ENCODE measurements at places on chromosomes 5 and 9.

DNA sequence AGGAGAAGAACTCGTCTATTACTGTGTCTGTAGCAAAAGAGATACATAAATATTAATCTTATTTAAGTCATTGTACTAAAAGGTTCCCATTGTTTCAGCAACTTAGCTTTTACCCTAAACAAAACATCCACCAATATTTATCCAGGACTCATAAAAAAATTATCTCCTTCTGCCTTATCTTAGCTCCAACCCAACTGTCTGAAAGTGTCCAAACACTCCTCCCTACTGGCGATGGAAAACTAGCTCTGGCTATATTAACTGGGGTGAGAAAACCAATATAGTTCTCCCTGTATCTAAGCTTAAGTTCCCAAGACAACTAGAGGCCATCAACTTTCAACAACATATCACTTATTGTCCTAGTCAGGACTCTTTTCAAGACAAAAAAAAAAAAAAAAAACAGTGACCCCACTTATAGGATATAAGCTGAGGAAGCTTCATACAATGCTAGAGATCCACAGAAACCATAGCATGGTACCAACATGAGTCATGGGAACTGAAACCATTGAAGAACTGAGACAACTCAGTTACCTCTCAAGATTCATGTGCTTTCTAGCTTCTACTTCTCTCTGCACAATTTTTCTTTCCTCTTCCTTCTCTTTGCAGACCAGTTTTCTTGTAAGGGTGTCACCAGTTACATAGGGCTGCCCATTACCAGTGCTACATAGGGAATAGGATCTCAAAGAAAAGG is 150.7 kb upstream of the RASA1 start:
- DNase-seq, result no peak

GRCh38 chr9:19113964-19114679 is 11.4 kb upstream of the HAUS6 start:
- DNase-seq, result no peak

DNA sequence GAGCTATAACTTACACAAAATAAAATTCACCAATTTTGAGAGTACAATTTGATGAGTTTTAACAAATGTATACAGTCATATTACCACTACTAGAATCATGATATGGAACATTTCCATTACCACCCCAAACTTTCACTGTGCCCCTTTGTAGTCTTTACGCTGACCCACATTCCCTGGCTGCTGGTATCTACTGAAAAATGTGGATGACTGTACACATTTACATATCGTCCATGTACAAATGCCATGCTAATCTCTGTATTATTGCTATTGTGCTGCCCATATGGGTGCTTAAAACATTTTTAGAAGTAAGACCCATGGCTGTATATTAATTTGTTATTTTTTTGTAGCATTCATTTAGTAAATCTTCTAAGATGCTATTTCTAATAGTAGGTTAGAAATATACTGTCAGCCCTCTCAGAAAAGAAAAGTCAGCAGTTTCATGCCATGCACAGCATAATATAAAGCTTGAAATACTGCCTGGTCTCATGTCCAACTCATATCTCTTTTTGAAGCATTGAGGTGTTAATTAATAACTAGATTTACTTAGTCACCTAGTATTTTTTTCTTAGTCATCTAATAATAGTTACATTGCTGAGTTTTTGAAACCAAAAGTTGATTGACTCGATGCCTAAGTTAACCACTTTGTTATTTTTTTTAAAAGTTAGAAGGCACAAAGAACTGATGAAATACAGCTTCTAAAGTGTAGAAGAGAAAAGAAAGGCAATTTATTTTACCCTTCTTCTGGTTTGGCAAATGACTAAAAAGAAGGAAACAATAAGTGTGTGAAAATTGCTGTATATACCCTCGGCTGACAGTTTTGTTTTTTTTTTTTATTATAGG is 188.3 kb upstream of the MEF2C start:
- DNase-seq, result no peak

DNA sequence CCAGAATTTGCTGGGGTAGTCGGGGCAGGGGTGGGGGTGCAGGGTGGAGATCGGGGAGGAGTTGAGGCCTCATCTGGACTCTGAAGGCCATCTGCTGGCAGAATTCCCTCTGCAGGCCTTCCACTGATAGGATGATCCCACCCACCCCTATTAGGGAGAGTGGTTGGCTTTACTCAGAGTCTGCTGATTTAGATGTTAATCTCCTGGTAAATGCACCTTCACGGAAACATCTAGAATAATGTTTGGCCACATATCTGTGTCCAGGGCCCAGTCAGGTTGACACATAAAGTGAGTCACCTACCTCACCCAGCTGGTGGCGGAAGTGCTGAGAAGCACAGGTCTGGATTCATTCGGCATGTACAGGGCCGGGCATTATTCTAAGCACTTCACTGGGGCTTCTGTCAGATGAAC is 50.0 kb downstream of the DAPK1 start:
- DNase-seq, result no peak

GRCh38 chr9:34371886-34372466 is 4.7 kb downstream of the MYORG start:
- DNase-seq, result no peak

GRCh38 chr5:136638084-136638483 is 272.7 kb upstream of the TRPC7 start:
- no peak for DNase-seq

- DNase-seq, result no peak
Observed at GRCh38 chr5:95913663-95914062, 48.0 kb downstream of the ELL2 start.

DNA sequence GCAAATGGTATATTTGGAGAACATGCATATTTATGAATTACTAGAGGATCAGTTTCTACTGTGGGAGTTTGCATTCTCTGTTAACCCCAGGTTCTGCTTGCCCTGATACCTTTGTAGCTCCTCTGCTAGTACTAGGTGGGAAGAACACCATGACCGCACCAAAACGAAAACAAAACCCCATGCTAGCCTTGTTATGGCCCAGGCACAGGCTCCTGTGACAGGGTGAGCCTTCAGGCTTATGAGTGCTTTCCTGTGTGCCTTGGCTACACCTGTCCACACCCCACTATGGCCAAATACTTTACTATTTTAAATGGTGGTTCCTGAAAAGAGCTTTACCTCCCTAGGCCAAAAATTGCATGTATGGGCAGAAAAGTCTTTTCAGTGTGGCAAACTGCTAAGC is 94.8 kb downstream of the PPIC start:
- DNase-seq, result no peak

DNA sequence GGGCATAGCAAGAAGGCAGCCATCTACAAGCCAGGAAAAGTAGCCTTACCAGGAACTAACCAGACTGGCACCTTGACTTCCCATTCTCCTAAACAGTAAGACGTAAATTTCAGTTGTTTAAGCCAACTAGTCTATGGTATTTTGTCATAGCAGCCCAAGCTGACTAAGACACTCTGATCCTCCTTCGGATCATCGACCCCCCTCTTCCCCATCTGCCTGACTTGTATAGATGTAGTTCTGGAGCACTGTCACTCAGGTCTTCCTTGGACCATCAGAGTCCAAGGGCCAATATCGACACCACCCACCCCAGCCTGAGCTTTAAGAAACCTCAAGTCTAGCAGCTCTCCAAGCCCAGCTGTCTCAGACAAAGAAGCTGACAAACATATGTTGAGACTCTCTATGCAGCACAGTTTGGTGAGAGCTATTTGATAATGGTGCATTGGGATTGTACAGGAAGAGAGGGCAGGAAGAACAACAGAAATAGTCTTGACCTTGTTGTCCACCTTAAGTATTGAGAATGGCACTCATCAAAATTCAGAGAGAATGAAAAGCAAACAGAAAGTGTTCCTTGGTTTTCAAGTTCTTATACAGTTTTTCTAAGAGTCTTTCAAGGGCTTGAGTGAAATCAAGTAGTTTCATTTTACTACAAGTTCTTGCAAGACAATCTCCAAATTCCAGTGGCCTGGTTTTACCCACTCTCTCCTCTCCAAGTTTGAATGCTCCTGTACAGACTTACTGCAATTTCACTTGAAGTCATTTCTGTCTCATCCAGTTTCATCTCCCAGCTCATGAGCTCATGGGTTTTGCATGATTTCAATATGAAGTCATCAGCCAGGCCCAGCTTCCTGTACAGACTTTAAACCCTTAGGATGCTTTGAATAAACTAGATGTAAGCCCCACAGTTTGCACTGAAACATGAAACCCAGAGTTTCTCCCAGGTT is 122.3 kb upstream of the RAI14 start:
- no peak for DNase-seq

- no peak for DNase-seq
Observed at GRCh38 chr5:133130387-133131118, 78.7 kb downstream of the HSPA4 start.

- DNase-seq, result no peak
Observed at GRCh38 chr9:124355941-124356744, 59.1 kb downstream of the PSMB7 start.

- no peak for DNase-seq
Observed at GRCh38 chr9:88920645-88921044, 70.6 kb upstream of the S1PR3 start.

DNA sequence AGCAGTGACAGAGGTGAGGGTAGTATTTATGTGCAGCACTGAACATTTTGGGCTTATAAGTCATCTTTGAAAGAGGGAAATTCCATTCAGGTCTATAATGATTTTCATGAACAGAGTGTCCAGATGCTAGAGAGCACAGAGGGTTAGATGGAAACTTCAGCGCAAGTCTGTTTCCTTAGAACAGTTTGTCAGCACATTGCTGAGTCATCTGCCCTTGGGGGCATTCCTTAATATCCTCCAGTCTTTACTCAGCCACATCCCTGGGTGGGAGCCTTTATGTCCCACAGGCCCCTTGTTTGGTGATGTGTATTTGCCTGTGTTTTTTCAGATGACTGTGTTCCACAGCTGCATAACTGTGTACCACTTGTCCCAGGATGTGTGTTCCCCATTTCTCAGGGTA is 138.5 kb upstream of the S1PR3 start:
- peak; percentile 21 for DNase-seq
